Dermis blood vessel endothelial cell (primary cell): ENCODE measurements at places on chromosomes 12 and 14. TPM values are rescaled to one million over a fixed set of nuclear protein-coding genes. Genes with fewer than 3 reads are reported as not detected.
A peak's percentile ranks its signal among the peaks of the same experiment; 100 is the strongest.

WIF1 gene
- not detected in 2 replicates for total RNA-seq

HSP90B1 gene
- 932 and 1,739 TPM in 2 replicates for total RNA-seq

CCDC198 gene
- total RNA-seq, result 0.14 and 0.51 TPM in 2 replicates

TSPAN11 gene
- total RNA-seq, result 7.7 and 11.4 TPM in 2 replicates

WNT1 gene
- total RNA-seq, result not detected in 2 replicates

PELI2 gene
- total RNA-seq, result 12.4 and 25.5 TPM in 2 replicates

GARIN6 gene
- not detected in 2 replicates for total RNA-seq

A2M gene
- total RNA-seq, result 14.0 and 180 TPM in 2 replicates

BAZ1A gene
- 54.8 and 76.5 TPM in 2 replicates for total RNA-seq

FOXA1 gene
- not detected in 2 replicates for total RNA-seq

SYT1 gene
- total RNA-seq, result 9.4 and 9.7 TPM in 2 replicates

GPRC5A gene
- 3.2 and 10.7 TPM in 2 replicates for total RNA-seq

KLRC1 gene
- total RNA-seq, result not detected in 2 replicates

BCL11B gene
- under 0.01 and 0.05 TPM in 2 replicates for total RNA-seq

ACVRL1 gene
- total RNA-seq, result 680 and 721 TPM in 2 replicates

PRKD1 gene
- 15.9 and 16.5 TPM in 2 replicates for total RNA-seq

SPX gene
- 0.05 and 0.51 TPM in 2 replicates for total RNA-seq

RDH12 gene
- total RNA-seq, result not detected in 2 replicates

RACGAP1 gene
- total RNA-seq, result 19.9 and 67.1 TPM in 2 replicates

DNA sequence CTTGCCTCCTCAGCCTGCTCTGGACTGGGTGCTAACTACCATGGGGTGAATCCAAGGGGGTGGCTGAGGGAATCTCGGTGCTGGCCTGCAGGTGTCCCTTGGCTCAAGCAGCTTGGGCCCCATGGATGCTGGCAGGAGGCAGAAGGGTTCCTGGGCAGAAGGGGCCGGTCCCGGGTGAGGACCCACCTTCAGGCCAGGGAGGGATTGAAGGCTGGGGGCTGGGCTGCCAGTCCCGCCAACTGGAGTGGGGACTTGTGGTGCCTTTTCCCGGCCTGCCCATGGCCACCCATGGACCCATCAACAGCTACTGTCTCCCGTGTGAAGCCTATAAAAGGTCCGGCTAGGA lies 550.1 kb downstream of the SLC6A15 start:
- no peak for DNase-seq

DNA sequence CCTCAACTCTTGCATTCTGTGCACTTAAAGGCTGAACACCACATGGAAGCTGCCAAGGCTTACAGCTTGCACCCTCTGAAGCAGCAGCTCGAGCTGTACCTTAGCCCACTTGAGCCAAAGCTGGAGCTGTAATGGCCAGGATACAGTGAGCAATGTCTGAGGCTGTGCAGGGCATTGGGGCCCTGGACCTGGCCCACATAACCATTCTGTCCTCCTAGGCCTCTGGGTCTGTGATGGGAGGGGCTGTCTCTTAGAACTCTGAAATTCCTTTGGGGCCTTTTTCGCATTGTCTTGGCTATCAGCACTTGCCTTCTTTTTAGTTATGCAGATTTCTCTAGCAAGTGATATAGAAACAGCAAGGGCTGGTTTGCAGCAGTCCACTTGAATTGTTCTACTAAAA lies 303.8 kb upstream of the CLEC14A start:
- DNase-seq, result no peak

- DNase-seq, result no peak
These were observed 10.2 kb upstream of the FLRT2 start for GRCh38 chr14:85519661-85520305.

- no peak for DNase-seq
These were observed 9.8 kb downstream of the ADCY4 start for GRCh38 chr14:24325041-24325530.

GRCh38 chr14:44940211-44940610 lies 21.5 kb downstream of the KLHL28 start:
- no peak for DNase-seq

GRCh38 chr12:91413581-91414546 lies 231.2 kb upstream of the DCN start:
- no peak for DNase-seq

DNA sequence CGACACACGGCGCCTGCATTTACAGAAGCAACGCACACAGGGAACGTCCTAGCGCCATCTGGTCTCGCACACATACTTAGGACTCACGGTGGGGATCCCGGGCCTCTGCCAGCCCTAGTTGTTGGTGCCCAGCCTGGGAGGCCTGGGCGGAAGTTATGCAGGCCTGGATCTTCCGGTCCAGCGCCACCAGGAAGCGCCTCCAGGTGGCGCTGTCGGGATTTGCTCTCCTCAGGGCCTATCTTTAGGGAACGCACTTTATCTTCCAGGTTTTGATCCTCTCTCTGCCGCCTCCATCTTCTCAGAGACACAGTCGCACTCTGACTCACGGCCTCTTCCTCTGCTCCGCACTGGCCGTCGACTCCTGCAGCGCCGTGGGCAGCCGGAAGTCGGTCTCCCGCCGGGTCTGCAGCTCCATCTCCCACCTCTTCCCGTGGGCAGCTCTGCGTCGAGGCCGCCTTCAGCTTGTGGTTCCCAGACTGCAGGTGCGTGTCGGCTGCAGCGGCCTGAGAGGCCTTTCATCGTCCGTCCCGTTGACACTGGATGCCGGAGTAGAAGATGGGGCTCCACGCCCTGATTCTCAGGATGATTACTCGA lies 760.4 kb downstream of the TMEM121 start:
- DNase-seq, result no peak

DNA sequence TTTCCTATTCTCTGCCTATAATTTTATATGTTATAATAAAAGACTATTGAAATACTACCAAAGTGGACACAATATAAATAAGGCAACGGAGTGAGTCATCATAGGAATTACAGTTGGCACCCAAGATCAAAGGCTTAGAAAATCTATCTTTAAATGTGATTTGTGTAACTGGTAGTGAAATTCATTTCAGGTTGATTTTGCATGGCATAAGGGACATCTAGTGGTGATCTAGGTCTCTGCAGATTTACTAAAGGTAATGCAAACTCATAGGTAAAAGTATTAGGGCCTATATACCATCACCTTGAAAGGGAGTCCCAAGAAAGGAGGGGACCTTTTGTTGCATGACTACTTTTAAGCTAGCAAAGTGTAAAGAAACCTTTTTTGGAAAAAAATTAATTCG lies 527.2 kb downstream of the NRXN3 start:
- DNase-seq, result peak; percentile 50

DNA sequence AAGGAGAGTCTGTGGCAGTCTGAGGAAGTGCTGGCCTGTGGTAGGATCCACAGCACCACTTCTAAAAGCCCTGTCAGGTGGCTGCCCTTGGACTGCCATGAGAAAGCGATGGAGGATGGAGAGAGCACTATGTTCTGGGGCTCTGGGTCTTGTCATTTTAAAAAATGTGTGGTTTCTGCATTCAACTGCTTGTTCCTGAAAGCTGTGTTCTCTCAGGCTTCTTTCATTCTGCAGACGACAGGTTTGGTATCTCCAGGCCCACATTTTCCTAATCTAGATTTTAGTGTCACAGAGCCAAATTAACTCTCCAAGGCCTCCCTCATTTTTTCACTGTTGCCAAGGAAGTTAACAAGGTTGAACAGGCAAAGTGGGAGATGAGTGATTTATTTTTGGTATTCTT lies 10.5 kb downstream of the OVCH1 start:
- no peak for DNase-seq

DNA sequence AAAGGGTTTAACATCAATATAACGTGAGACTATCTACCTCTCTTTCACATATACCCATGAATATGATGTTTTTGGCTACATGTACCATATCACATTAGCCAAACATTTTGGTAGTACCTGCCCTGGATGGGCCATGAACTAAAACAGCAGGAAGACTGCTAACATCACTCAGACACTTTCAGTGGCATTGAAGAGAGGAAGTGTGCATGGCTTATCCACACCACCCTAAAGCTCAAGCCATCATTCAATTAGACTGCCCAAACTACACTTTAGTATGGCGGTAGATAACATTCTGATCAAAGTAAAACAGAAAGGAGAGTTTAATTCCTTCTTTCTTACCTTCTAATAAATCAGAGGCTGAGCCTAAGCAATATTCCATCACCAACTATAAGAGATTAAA lies 103.0 kb downstream of the PEBP1 start:
- no peak for DNase-seq

GRCh38 chr12:113945174-113946173 lies 20.7 kb downstream of the RBM19 start:
- no peak for DNase-seq

- no peak for DNase-seq
These were observed 17.6 kb downstream of the CLEC14A start for GRCh38 chr14:38238332-38238731.

- DNase-seq, result no peak
These were observed 604.9 kb downstream of the MED13L start for GRCh38 chr12:115672506-115673080.
